ENCODE measurements at places on chromosomes 16 and 17. TPM values are rescaled to one million over a fixed set of nuclear protein-coding genes. Genes with fewer than 3 reads are reported as not detected.

Gene GRAPL
- not detected for total RNA-seq

Gene HOXB1
- total RNA-seq: not detected

Gene CES3
- total RNA-seq: 0.96 TPM

Gene RUNDC3A
- not detected for total RNA-seq

Gene DOC2B
- total RNA-seq: not detected

Gene PERCC1
- not detected for total RNA-seq
